ENCODE measurements at places on chromosomes 4 and X. TPM values are rescaled to one million over a fixed set of nuclear protein-coding genes. Genes with fewer than 3 reads are reported as not detected.

DNA sequence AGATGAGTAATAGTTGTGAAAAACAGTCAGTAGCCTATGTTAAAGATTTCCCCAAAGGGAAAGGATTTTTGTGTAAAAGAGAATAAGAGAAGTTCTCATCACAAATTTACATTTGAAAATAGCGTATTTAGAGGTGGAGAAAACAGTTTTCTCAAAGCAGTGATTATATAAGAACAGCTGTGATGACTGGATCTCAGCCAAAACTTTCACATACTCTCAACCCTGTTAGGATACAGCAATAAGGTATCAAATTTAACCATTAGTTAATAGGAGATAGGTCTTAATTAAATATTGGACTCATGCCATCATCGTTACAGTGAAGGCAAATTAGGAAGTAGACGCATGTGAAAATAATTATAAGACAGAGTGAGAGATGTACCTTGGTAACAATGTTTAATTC is 622.7 kb downstream of the PCDH18 start:
- no peak for DNase-seq
- H3K4me3 ChIP-seq = no peak overlapping the region
- H3K4me1 ChIP-seq = no peaks in the 10 kb centered on the region

DNA sequence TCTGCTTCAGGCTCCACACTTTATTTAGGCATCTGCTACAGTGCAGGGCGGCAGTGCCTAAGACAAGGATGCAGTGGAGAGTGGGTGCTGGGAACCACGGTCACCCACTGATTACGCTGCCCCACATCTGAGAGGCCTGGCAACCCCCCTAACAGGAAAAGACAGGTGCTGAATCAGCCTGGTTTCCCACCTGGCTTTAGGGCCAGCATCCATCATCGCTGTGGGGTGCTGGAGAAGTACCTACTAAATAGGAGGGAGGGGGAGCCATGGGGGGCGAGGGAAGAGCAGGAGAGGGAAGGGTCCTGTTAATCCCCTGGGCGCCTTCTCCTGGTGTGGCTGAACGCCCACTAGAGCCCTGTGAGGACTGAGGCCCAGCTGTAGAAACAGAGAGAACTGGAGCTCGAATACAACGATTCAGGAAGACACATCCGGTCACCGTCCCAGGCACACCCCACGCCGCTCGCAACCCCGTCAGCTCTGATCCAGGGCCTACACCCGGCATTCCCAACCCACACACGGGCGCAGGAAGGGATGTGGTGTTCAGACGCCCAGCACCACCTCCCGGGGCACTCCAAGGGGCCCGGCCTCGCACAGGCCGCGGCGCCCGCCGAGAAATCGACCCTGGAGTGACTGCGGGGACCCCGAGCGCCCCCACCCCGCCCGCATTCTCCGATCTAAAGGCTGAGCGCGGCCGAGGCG is 554 bp downstream of the DCTD start:
- peak overlapping the region; percentile 92 for H3K27ac ChIP-seq
- no peak for DNase-seq
- H3K4me3 ChIP-seq = peak overlapping the region; percentile 89
- peaks cover 67% of the 10 kb centered on the region for H3K4me1 ChIP-seq
- no peaks in the 10 kb centered on the region for H3K27me3 ChIP-seq

DNA sequence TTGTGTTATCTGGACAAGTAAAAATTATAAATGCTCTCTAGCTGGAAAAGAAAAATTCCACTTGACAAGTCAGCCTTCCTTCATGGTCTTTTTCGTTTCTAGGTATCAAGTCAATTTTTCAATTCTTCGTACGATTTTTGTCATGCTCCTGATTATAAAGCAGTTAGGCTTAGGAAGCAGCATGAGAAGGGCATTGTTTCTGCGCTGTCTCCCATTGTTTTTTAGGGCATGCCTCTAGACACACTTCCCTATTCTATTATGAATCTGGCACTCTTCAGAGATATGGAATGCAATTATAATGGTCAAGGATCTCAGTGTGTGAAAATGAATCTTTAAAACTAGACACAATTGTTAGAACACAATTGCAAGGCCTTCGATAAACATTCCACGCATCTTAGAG is 164.1 kb upstream of the FAT1 start:
- H3K27me3 ChIP-seq = no peaks in the 10 kb centered on the region
- H3K4me3 ChIP-seq = no peak overlapping the region
- DNase-seq = no peak
- H3K27ac ChIP-seq = no peak overlapping the region

- H3K27me3 ChIP-seq = peaks cover 25% of the 10 kb centered on the region
- H3K4me3 ChIP-seq = no peak overlapping the region
- DNase-seq = no peak
- H3K36me3 ChIP-seq = peaks cover 19% of the 10 kb centered on the region
Observed at GRCh38 chr4:76476571-76476970, 41.5 kb downstream of the SHROOM3 start.

GRCh38 chr4:86055898-86056297 is 304.0 kb downstream of the MAPK10 start:
- H3K36me3 ChIP-seq = no peaks in the 10 kb centered on the region
- H3K4me1 ChIP-seq = no peaks in the 10 kb centered on the region
- no peak overlapping the region for H3K27ac ChIP-seq
- no peak for DNase-seq

- no peaks in the 10 kb centered on the region for H3K4me1 ChIP-seq
- no peak overlapping the region for H3K27ac ChIP-seq
- no peak overlapping the region for H3K4me3 ChIP-seq
- DNase-seq = no peak
Observed at GRCh38 chr4:53522334-53522733, 69.0 kb downstream of the LNX1 start.

DNA sequence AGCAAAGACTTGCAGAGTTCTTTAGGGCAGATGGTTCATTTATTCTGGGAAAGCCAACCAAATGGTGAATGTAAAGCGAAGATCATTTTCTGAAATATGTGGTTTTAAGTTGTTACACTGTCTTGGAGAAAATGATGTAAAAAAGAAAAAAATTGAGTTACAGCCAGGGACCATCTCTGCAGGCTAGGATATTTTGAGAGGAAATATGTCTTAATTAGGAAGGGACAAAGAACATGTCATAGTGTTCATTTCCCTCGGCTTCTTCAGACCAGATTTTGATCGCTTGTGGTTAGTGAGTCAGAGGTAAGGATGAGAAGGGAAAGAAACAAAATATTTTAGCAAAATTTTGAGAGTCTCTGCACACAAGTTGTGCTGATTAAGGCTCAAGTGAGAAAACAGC is 59.0 kb upstream of the C1QTNF7 start:
- H3K27me3 ChIP-seq = no peaks in the 10 kb centered on the region
- H3K27ac ChIP-seq = no peak overlapping the region
- no peak for DNase-seq
- H3K4me3 ChIP-seq = no peak overlapping the region
- H3K4me1 ChIP-seq = peaks cover 2% of the 10 kb centered on the region

DNA sequence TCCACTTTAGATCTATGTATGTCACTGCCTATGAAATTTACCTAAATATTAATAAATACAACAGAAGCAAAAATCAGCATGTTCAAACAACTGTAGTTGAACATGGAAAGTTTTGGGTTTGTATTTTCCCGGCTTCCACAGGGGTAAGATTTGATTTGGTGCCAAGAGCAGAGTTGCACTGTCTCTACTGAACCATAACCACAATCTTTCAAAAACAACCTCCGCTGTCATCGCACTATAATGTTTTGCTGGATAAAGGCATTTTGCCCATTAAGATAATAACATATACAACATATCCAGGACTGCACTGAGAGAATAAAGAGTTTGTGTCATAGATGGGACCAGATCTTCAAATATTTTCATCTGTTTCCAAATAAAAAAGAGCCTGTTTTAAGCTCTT is 94.9 kb downstream of the TENM3 start:
- H3K27me3 ChIP-seq = no peaks in the 10 kb centered on the region
- H3K27ac ChIP-seq = no peak overlapping the region
- H3K4me3 ChIP-seq = no peak overlapping the region
- H3K4me1 ChIP-seq = no peaks in the 10 kb centered on the region
- no peak for DNase-seq
- no peaks in the 10 kb centered on the region for H3K36me3 ChIP-seq

DNA sequence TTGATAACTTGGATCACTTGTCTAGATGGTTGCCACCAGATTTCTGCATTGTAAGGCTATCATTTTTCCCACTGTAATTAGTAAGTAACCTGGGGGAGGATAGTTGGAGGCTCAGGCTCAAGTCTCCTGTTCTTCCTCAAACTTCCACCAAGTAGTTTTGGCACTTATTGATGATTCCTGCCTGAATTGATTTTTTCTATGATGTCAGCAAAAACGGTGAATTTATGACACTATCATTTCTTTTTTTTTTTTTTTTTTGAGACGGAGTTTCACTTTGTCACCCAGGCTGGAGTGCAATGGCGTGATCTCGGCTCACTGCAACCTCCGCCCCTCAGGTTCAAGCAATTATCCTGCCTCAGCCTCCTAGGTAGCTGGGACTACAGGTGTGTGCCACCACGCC is 12.4 kb downstream of the TMSB4X start:
- no peaks in the 10 kb centered on the region for H3K27me3 ChIP-seq
- DNase-seq = no peak
- no peaks in the 10 kb centered on the region for H3K36me3 ChIP-seq
- peaks cover 68% of the 10 kb centered on the region for H3K4me1 ChIP-seq
- no peak overlapping the region for H3K4me3 ChIP-seq
- H3K27ac ChIP-seq = no peak overlapping the region

- no peaks in the 10 kb centered on the region for H3K36me3 ChIP-seq
- H3K4me1 ChIP-seq = no peaks in the 10 kb centered on the region
- peaks cover 5% of the 10 kb centered on the region for H3K27me3 ChIP-seq
- H3K27ac ChIP-seq = no peak overlapping the region
- no peak overlapping the region for H3K4me3 ChIP-seq
Observed at GRCh38 chrX:130984782-130985181, 73.4 kb upstream of the ARHGAP36 start.

DNA sequence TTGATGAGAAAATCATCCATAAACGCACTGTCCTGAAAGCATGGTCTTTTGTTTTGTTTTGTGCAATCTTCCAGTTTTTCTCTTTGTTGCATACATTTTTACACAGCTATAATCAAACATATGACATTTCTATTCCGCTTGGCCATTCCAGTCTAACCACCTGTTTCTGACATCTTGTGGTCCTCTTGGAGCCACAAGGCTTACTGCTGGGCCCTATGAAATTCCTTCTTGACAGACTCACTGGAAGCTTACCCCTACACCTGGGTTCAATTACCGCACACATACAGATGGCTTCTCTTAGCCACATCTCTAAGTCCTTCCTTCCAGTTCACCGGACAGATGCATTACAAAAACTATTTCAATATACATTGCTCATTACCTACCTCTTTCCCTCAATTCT is 72.4 kb downstream of the PAPSS1 start:
- H3K27ac ChIP-seq = no peak overlapping the region
- H3K27me3 ChIP-seq = no peaks in the 10 kb centered on the region
- DNase-seq = no peak
- H3K36me3 ChIP-seq = peaks cover 80% of the 10 kb centered on the region

- H3K27ac ChIP-seq = no peak overlapping the region
- H3K36me3 ChIP-seq = peaks cover 4% of the 10 kb centered on the region
- DNase-seq = no peak
- H3K4me1 ChIP-seq = no peaks in the 10 kb centered on the region
- peaks cover 2% of the 10 kb centered on the region for H3K27me3 ChIP-seq
Observed at GRCh38 chrX:4059893-4060292, 346.4 kb upstream of the PRKX start.

DNA sequence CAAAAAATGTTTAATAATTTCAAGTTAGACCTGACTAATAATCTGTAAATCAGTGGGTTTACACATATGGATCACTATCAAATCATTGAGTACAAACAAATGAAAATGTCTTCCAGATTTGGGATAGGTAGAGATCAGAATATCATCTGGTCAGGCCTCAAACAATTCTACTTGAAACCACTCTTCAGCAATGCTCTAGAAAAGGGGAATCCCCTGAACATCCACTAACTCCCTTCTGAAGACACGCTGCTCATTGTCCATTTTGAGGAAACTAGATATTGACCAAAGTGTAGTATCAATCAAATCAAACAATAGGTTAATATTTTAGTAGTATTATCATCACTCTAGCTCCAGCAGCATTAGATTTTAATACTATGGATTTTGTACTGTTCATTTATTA is 46.3 kb downstream of the SULT1E1 start:
- H3K4me1 ChIP-seq = no peaks in the 10 kb centered on the region
- H3K27ac ChIP-seq = no peak overlapping the region
- no peaks in the 10 kb centered on the region for H3K27me3 ChIP-seq
- DNase-seq = no peak

GRCh38 chr4:52822583-52822971 is 39.5 kb upstream of the RASL11B start:
- H3K27ac ChIP-seq = no peak overlapping the region
- no peaks in the 10 kb centered on the region for H3K27me3 ChIP-seq
- no peak overlapping the region for H3K4me3 ChIP-seq
- DNase-seq = no peak
- peaks cover 14% of the 10 kb centered on the region for H3K4me1 ChIP-seq
- H3K36me3 ChIP-seq = no peaks in the 10 kb centered on the region

DNA sequence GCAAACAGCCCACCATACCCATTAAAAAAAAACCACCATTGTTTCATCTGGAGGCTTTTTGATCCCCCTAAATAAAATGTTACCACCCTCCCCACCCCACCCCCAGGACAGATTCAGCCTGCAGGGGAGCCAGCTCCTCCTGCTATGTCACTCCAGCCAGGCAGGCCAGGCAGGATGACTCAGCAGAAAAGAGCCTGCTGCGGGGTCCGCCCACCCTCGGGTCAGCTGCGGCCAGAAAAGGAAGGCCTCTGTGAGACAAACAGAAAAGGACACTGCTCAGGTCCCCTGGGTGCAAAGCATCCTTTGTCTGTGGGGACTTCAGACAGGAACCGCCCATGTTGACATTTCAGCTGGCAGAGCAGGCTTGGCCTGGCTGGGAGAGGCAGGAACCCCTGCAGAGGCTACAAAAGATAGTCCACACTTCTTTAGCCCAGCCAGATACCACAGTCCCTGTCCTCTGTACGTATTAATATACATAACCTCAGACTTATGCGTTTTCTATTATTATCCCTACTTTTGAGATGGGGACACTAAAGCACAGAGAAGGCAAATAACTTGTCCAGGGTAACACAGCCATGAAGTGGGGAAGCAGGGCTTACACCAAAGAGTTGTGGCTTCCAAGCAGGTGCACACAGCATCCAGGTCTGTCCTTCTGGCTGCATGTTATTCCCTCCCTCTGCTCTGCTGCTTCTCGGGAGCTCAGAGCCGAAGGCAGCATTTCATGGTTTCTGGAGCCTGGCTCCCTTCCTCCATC is 147.7 kb downstream of the CPEB2 start:
- H3K36me3 ChIP-seq = no peaks in the 10 kb centered on the region
- H3K4me1 ChIP-seq = no peaks in the 10 kb centered on the region
- DNase-seq = no peak
- peaks cover 10% of the 10 kb centered on the region for H3K27me3 ChIP-seq
- no peak overlapping the region for H3K4me3 ChIP-seq

DNA sequence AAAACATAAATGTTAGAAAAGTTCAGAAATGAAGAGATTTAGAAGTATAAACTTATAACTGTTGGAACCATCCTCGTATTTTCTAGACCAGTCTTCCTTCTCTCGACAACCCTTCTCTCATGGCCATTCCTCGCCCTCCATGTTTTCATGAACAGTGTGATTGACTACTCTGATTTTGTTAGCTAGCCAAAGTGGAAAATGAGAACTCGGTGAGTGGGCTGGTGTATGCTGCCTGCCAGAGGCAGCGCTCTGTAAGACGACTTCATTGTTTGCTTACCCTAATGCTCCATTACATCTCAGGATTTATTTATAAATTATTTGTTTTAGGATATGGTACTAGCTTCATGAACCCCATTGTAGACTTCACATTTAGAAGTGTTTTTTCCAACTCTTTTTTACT is 153.0 kb downstream of the CBR4 start:
- H3K4me3 ChIP-seq = no peak overlapping the region
- no peaks in the 10 kb centered on the region for H3K36me3 ChIP-seq
- no peaks in the 10 kb centered on the region for H3K27me3 ChIP-seq
- no peak for DNase-seq

TSPAN7 gene
- total RNA-seq = 0.29 TPM

CT47C1 gene
- total RNA-seq = not detected

GSPT2 gene
- 15.9 TPM for total RNA-seq

CYSLTR1 gene
- total RNA-seq = 1.1 TPM

Measured in naive thymus-derived CD8-positive, alpha-beta T cell (primary cell).